ENCODE measurements at places on chromosomes 5 and 9.

DNA sequence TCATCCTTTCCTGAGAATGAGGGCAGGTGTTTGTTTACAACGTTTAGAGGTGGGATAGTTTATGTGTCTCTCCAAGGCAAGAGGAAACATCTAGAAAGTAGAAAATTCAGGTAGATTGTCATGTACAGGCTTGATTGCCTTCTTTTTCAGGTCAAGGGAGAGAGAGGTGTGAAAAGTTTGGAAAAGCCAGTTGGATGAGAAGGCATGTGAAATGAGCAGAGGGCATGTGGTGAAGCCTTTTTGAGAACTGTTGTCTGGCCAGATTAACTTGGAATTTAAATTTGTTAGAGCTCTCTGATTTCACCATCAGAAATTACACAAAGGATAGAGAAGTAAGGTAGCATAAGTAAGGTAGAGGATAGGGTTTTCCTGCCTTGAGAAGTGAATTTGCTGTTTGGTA is 74.6 kb downstream of the SNX24 start:
- DNase-seq: no peak

DNA sequence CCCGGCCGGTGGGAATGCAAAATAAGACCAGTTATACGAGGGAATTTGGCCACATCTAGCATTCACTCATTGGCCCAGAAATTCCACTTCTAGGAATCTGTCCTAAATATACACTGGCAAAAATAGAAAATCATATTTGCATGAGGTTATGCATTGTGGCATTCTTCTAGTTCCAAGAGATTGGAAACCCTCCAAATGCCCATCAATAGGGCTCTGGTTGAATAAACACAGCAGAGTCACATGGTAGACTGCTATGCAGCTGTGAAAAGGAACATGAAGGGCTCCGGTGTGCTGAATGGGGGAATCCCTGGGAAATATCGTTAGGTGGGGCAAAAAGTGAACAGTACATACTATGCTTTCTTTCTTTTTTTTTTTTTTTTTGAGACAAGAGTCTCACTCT is 36.8 kb downstream of the PTGES start:
- no peak for DNase-seq

DNA sequence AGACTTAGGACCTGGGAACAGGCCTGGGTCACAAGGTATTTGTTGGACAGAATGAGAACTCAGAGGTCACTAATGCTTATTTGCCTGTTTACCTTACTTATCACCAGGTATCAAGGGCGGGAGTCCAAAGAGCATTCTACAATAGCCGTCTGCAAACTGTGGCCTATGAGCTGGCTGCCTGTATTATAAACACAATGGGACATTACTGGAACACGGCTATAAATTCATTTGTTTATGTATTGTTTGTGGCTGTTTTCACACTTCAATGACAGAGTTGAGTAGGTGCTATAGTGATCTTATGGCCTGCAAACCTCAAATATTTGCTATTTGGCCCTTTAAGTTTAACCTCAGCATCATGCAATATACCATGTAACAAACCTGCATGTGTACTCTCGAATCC is 76.6 kb upstream of the ASTN2 start:
- no peak for DNase-seq

DNA sequence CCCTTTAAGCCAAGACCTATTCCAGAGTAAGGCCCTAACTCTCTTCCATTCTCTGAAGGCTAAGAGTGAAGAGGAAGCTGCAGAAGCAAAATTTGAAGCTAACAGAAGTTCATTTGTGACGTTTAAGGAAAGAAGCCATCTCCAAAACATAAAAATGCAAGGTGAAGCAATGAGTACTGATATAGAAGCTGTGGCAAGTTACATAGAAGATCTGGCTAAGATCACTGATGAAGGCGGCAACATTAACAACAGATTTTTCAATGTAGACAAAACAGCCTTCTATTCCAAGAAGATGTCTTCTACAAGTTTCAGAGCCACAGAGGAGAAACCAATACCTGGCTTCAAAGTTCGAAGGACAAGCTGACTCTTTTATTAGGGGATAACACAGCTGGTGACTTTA is 1143.4 kb downstream of the CDH12 start:
- DNase-seq: no peak

DNA sequence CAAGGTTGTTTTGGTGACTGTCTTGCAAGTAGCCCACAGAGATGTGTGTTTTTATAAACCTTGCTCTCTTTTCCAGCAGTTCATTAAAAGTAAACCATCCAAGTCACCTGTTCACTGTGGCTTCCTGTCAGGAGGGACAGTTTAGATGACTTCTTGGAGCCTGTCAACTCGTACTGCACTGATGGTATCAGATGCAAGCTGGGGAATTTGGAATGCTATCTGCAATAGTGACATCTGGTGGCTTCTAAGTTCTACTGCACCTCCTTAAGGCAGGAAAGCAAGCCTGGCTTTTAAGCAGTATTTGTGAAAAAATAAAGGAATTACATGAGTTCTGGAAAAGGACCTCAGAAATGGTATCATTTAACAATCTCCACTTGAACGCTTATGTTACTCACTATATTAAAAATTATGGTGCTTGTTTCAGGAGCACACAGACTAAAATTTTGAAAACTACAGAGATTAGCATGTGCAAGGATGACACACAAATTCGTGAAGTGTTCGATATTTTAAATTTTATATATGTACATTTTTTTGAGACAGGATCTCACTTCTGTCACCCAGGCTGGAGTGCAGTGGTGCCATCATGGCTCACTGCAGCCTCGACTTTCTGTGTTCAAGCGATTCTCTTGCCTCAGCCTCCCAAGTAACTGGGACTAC is 164.0 kb downstream of the TTC39B start:
- no peak for DNase-seq

GRCh38 chr5:139178935-139179334 is 19.2 kb downstream of the SIL1 start:
- DNase-seq: no peak

DNA sequence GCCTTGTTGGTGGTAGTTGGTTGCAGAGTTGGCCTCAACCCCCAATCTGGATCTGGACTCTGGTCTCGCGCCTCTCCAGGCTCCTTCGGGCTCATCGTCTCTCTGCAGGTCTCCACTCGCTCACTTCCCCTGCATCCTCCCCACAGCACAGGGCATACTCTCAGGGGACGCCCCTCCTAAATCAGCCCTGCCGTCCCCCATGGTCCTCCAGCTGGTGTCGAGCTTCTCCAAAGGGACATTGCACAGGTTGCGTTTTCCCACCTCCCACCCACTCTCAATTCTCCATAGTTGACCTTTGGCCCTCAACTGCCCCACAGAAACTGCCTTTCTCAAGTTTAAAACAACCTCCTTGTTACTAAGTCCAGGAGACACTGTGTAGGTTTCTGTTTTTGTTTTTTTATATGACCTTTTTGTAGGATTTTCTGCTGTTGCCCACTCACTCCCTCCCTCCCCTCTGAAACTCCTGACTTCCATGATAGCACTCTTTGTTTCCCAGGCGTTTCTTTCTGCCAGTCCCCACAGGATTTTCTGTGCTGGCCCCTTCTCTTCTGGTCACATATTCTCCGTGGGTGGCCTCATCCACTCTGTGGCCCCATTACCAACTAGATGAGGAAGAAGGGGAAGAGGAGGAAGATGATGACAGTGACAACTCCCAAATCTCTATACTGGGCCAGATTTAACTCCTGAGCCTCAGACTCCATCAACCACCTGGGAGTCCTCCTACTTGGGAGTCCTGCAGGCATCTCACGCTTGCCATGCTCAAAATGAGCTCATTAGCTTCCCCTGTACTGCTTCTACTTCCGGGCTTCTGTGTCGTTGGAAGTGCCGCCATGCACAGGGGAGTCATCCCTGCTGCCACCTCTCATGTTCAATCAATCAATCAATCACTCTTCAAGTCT is 50.3 kb downstream of the ALG2 start:
- DNase-seq: no peak

DNA sequence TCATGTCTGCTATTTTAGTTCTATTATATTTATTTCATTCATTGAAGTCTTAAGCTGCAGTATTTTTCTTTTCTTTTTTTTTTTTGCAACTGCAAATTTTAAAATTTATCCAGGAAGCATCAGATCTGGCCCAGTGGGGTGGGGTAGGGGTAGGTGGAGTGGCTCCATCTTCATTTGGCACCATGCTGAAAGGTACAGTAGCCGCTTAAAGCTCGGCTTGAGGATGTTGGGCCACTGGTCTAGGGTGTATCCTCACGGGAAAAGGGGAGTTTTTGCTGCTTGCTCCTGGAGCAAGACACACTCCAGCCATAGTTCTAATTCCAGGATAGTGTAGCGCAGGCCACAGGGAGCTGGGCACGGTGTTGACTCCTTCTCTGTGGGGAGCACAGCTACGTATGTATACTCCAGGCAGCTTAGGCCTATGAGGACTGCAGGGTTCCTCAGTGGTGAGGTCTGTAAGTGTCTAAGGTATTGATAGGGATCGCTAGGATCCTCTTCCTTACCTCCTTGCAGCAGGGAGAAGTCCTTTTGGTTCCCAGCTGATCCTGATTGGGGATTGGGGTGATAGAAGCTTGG is 22.7 kb downstream of the RCL1 start:
- DNase-seq: no peak

DNA sequence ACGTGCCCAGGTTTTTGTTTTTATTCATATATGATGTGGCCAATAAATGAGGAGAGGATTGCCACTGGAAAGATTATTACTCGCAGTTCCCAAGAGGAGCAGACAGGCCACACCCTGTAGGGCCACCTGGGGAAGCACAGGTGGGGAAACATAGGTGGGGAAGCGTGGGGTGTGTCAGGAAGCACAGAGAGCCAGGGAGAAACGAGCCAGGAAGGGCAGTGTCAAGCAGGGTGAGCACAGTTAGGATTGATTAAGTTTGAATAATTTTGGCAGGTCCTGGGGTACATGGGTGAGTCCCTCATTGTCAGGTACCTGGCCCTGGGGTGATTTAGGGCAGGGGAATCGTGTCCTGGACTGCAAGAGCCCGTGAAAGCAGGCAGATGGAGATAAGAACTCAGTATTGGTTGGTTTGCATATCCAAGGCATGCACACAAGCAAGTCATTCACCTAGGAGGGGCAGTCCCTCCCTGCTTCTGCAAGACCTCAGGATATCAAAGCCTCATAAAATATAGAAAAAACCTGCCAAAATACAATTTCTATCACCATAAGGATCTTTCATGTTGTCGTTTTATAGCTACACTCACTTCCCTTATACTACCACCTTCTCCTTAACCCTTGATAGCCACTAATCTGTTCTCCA is 22.4 kb downstream of the MVB12B start:
- DNase-seq: no peak

DNA sequence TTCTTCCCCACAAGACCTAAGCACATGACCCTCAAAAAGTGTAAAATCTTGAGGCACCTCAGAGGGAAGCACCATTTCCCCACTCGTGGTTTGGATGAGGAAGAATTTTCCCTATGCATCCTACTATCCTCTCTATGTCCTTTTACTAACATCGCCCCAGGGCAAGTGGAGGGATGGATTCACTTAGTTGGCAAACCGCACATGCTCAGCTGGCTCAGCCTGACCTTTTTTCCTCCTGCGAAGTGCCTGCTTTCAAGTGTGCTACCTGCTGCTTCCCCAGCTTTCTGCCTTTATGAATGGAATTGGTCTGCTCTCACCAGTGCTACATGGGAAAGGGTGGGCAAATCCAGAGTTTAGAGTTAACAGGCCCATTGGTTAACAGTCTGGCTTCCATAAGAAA is 56.6 kb upstream of the IFNK start:
- no peak for DNase-seq

DNA sequence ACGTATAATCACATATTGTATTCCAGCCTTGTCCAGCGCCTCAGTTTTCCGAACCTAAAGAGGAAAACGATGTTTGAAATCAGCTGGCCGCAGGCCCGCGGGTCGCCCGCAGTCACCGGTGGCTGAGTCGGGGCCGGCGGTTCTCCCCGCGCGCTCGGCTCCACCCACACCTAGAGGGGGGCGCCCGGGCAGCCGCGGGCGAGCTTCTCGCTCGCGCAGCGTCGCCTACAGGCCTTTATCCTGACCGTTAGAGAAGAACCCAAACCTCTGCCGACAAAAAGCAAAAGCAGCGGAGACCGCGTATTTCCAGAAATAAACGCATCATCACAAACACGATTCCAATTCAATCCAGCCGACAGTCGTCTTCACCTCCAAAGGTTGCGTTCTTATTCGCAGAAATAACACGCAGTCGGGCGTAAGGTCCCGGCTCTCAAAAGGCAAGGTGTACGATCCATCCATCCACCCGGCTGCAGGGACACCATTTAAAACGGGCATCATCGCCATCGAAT is 725 bp upstream of the NIPBL start:
- peak; percentile 83 for DNase-seq

DNA sequence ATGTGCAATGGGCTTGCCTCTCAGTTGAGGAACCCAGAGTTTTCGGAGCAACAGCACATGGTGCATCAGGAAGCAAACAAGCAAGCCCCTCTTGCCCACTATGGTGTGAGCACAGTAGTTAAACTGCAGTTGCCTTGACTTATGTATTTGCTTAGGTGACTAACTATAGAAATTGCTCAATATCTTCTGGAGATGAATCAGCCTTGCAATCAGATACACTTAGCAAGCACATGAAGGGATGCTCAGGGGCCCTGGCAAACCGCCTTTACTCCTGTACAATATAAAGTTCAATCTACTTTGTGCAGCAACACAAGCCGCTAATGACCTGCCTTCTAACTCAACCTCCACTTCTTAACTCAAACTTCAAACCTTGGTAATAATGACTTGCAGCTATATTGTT is 581.7 kb upstream of the RIOK2 start:
- no peak for DNase-seq

GRCh38 chr5:72149742-72150141 is 42.5 kb downstream of the MAP1B start:
- DNase-seq: no peak

GRCh38 chr5:66602621-66603020 is 6.4 kb downstream of the MAST4 start:
- DNase-seq: no peak

DNA sequence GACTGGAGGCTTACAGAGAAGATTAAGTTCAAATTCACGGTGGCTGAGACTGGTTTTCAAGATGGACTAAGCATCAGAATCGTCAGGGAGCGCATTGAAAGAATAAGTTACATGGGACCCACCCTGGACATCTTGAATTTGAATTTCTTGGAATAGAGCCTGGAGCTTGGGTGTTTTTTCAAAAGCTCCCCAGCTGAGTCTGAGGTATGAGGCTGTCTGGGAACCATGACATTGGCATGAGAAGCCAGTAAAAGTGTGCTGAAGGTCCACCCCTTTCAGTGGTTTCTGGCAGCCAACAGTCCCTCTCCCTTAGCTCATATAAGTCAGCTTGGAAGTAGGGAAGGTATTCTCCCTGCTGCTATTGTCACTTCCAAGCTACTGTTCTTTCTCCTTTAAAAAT is 97.8 kb downstream of the MAST4 start:
- DNase-seq: no peak

DNA sequence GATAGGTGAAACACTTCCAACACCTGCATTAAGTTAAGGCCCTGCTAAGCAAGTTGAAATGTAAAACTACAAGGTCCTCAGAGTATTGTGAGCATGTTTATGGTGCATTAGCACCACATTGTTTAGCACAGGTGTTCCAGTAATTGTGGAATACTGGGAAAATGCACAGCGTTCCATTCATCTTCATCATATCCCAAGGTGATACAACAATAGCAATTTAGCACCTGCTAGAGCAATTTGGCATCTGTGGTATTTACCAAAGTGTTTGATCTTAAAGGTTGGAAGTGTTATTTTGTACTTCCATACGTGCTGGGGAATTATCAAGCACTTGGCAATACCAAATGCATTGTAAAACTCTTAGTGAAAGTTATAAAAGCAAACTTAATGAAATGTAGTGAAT is 266.8 kb downstream of the CYLC2 start:
- no peak for DNase-seq
